Thoracic aorta (tissue), 2 donors: ENCODE measurements at places on chromosomes 16 and 17. TPM values are rescaled to one million over a fixed set of nuclear protein-coding genes. Genes with fewer than 3 reads are reported as not detected.

Gene NLRC3
- 2.5 TPM for total RNA-seq

Gene ARHGDIG
- total RNA-seq: not detected

Gene SRR
- total RNA-seq: 20.8 TPM

Gene SLC12A3
- not detected for total RNA-seq

Gene CDRT15L2
- total RNA-seq: not detected

DNA sequence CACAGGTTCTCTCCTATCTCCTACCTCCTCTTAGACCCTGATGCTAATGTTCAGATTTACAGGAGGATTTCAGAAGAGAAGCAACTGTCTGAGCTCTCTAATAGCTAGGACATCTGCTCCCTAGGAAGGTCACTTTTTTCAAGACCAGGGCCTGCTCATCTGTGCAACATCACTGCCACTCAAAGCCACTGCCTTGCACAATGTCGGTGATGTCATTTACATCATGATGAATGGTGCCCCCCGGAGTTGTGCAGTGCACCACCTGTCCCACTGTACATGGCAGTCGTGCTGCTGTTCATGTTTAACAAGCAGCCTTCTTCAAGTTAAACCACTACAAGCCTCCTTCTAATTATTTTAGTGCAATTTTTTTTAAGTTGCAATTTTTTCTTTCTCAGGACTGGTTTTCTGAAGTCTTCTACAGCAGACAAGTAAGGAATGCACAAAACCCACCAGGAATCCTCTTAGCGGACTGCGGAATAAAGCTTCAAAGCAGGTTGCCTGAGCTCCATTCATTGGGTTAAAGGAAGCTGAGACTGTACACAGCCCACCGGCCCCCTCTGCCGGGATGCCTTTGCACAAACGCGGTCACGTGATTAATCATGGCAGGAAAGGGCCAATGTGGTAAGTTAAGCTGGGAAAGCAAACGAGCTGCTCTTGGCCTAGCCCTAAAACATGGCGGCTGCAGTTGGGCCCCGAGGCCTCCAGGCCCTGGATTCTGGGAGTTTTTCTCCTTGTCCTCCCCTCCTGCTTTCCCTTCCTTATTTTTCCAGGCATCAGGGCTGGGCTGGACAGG lies 74.1 kb downstream of the MYH11 start:
- DNase-seq: no peak

DNA sequence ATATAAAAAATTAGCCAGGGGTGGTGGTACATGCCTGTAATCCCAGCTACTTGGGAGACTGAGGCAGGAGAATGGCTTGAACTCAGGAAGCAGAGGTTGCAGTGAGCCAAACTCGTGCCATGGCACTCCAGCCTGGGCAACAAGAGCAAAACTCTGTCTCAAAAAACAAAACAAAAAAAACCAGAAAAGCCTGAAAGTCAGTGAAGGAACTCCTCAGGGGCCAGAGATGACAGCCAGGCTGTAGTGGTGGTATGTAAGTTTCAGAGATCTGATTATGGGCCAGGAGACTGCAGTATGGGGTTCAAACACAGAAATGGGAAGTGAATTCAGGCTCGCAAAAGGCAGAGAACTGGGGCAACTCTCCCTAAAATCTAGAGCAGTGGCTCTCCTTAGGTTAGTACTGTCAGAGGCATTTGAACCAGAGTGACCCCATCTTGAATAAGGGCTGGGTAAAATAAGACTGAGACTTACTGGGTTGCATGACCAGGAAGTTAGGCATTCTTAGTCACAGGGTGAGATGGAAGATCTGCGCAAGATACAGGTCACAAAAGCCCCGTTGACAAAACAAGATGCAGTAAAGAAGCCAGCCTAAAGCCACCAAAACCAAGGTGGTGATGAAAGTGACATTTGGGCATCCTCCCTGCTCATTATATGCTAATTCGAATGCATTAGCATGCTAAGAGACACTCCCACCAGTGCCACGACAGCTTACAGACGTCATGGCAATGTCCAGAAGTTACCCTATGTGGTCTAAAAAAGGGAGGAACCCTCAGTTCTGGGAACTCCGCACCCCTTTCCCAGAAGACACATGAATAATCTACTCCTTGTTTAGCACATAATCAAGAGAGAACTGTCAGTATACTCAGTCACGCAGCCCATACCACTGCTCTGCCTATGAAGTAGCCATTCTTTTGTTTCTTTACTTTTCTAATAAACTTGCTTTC lies 120.2 kb upstream of the XYLT1 start:
- no peak for DNase-seq

GRCh38 chr16:77220427-77220826 lies 21.2 kb downstream of the SYCE1L start:
- no peak for DNase-seq

DNA sequence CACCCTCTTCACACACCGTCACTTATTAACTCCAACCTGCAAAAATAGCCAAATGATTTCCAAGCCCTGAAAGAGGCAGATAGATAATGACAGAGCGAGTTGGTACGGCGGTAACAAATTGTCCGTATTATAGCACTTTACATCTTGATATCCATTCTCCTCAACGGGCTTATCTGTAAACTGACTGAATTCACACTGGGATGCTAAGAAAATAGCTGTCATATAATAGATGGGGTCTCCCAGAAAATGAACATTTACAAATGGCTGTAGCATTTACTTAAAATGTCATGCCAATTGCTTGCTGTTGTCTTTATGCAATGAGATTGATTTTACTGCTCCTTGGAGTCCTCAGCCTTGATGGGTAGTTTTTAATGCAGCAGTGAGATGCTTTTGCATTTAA lies 225.8 kb upstream of the SDK2 start:
- no peak for DNase-seq

- no peak for DNase-seq
Measured at GRCh38 chr16:49382916-49383315, 9.3 kb downstream of the C16orf78 start.

DNA sequence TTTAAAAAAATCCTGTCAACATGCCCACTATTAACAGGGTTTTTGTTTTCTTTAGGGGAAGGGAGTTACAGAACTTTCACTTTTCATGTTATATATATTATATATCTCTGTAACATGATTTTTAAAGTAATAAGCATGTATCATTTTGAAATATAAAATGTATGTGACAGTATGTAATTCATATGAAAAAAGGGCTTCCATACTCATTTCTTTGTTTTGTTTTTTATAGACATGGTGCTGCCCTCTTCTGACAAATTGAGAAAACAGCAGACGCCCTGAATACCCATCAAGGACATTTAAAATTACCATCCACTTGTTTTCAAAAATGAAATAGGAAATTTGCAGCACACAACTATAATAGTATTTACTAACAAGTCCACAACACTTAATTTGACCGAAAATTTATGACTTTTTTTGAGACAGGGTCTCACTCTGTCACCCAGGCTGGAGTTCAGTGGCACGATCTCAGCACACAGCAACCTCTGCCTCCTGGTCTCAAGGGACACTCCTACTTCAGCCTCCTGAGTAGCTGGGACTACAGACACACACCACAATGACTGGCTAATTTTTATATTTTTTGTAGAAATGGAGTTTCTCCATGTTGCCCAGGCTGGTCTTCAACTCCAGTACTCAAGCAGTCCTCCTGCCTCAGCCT lies 30.4 kb downstream of the CFDP1 start:
- no peak for DNase-seq

GRCh38 chr16:8931859-8932258 lies 31.8 kb downstream of the USP7 start:
- DNase-seq: no peak

DNA sequence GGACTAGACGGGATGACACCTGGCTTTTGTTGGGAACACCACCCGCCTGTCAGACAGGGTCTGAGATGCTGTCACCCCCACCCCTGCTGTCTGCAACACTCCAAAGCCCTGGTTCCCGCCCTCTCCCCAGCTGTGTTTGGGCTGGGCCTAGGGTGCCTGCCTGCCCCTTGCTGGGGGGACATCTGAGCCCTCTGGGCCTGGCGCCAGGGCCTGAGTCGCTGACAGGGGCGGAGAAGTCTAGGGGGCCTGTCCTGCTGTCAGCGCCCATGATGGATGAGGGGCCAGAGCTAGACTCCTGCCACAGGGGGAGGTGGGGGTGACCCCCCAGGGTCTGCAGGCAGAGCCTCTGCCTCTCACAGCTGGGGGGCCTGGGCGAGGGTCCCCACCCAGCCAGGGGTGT lies 7.6 kb upstream of the PKMYT1 start:
- DNase-seq: no peak
